Psoas muscle (tissue), 8 donors: ENCODE measurements at places on chromosomes 7 and 10. TPM values are rescaled to one million over a fixed set of nuclear protein-coding genes. Genes with fewer than 3 reads are reported as not detected.

DNA sequence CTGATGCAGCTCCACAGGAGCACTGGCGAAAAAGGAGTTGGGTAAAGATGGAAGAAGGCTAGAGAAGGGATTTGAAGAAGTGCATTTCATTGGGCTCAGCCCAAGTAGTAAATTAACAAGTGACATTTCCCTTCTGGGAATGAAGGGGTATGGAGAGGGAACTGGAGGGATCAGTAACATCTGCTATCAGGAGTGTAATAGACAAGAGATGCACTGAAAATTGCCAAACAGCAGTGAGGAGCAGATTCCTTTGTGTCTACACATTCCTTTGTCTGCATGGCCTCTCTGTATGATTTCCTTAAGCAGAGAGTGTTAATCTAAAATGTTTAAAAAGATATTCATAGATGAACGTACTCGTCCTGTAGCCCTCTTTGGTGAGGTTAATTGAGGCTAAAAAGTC is 148.2 kb upstream of the FERD3L start:
- no peak overlapping the region for H3K4me3 ChIP-seq
- H3K36me3 ChIP-seq = no peaks in the 10 kb centered on the region
- no peak for DNase-seq

GRCh38 chr7:2956526-2957368 is 86.9 kb downstream of the CARD11 start:
- no peak overlapping the region for H3K4me3 ChIP-seq
- no peaks in the 10 kb centered on the region for H3K27me3 ChIP-seq
- H3K27ac ChIP-seq = no peak overlapping the region
- no peaks in the 10 kb centered on the region for H3K36me3 ChIP-seq
- DNase-seq = no peak

- no peak overlapping the region for H3K27ac ChIP-seq
- H3K4me3 ChIP-seq = no peak overlapping the region
- H3K4me1 ChIP-seq = no peaks in the 10 kb centered on the region
- H3K36me3 ChIP-seq = no peaks in the 10 kb centered on the region
These were observed 998.3 kb downstream of the GATA3 start for GRCh38 chr10:9052767-9053166.

- no peaks in the 10 kb centered on the region for H3K4me1 ChIP-seq
- no peak for DNase-seq
- H3K4me3 ChIP-seq = no peak overlapping the region
- H3K27ac ChIP-seq = no peak overlapping the region
These were observed 30.5 kb upstream of the AUTS2 start for GRCh38 chr7:69567800-69568199.

GRCh38 chr10:30821994-30822692 is 192.6 kb upstream of the LYZL2 start:
- no peak overlapping the region for H3K27ac ChIP-seq
- DNase-seq = no peak
- no peaks in the 10 kb centered on the region for H3K36me3 ChIP-seq
- peaks cover 5% of the 10 kb centered on the region for H3K4me1 ChIP-seq
- H3K27me3 ChIP-seq = peaks cover 9% of the 10 kb centered on the region
- H3K4me3 ChIP-seq = no peak overlapping the region

- no peak for DNase-seq
- H3K4me3 ChIP-seq = no peak overlapping the region
- H3K36me3 ChIP-seq = peaks cover 83% of the 10 kb centered on the region
- H3K27me3 ChIP-seq = no peaks in the 10 kb centered on the region
These were observed 14.5 kb downstream of the NUDT5 start for GRCh38 chr10:12181065-12181775.

GRCh38 chr7:716636-717035 is 9.9 kb upstream of the DNAAF5 start:
- no peak overlapping the region for H3K27ac ChIP-seq
- no peak for DNase-seq
- no peaks in the 10 kb centered on the region for H3K27me3 ChIP-seq
- H3K4me3 ChIP-seq = no peak overlapping the region

DNA sequence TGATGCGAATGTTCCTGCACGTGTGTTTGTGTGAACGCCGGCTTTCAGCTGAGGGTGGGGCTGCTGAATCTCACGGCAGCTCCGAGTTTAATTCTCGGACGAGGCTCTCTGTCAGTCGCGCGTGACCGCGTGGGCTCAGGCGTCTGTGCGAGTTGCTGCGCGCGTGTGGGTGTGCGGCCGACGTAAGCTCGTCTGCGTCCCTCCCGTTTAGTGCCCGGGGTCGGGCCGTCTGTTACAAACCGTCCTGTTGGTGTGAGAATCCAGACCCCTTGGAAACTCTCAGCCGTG is 41.6 kb upstream of the CFAP46 start:
- DNase-seq = no peak
- no peak overlapping the region for H3K4me3 ChIP-seq
- H3K4me1 ChIP-seq = no peaks in the 10 kb centered on the region
- H3K36me3 ChIP-seq = no peaks in the 10 kb centered on the region

DNA sequence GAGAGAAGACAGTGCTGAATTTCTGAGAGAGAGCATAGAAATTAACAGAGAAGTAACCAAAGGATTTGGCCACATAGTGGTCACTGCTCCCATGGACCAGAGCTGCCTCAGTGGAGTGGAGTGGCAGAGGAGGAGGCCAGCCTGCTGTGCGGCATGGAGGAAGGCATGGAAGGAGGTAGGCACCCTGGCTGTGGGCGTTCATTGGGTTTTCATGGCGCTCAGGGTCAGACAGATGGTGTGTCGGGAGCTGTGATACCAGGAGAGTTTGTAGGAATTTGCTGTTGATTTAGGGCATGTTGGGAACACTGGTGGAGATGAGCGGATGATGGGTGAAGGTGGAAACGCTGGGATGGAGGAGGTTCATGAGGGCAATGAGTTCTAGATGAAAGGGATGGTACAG is 78.9 kb upstream of the INSYN2A start:
- H3K4me1 ChIP-seq = no peaks in the 10 kb centered on the region
- H3K27ac ChIP-seq = no peak overlapping the region
- no peaks in the 10 kb centered on the region for H3K27me3 ChIP-seq
- H3K4me3 ChIP-seq = no peak overlapping the region

DNA sequence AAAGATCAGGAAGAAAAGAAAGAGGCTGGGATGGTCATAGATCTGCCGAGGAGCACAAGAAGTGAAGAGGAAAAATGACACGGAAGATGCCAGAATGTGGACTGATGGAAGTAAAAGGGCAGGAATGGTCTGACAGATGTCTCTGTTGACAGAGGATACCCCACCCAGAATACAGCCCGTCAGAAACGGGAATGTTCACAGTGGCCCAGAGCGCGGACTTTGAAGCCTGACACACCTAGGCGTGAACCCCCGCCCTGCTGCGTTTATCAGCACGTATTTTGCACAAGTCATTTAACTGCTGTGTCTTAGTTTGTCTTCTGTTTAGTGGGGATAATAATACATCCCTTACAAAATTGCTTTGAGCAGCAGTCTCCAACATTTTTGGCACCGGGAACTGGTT is 27.1 kb downstream of the AKR1B1 start:
- peak overlapping the region; percentile 82 for H3K27ac ChIP-seq
- H3K4me3 ChIP-seq = peak overlapping the region; percentile 62
- no peaks in the 10 kb centered on the region for H3K36me3 ChIP-seq
- H3K27me3 ChIP-seq = no peaks in the 10 kb centered on the region

GRCh38 chr10:89773081-89773480 is 71.7 kb downstream of the KIF20B start:
- DNase-seq = no peak
- H3K4me1 ChIP-seq = no peaks in the 10 kb centered on the region
- H3K36me3 ChIP-seq = no peaks in the 10 kb centered on the region
- H3K27ac ChIP-seq = no peak overlapping the region

- H3K27ac ChIP-seq = no peak overlapping the region
- H3K36me3 ChIP-seq = no peaks in the 10 kb centered on the region
These were observed 425.3 kb downstream of the PARD3 start for GRCh38 chr10:34389801-34390200.

Gene MCU
- total RNA-seq = 71.2 TPM

Gene POM121C
- total RNA-seq = 26.4 TPM

Gene SORCS3
- total RNA-seq = not detected

Gene THSD7A
- 0.47 TPM for total RNA-seq

Gene UNC5B
- total RNA-seq = 2.1 TPM

Gene SCART1
- 0.37 TPM for total RNA-seq

Gene CFAP70
- total RNA-seq = 0.86 TPM

Gene GPER1
- 3.1 TPM for total RNA-seq
